Fibroblast of skin of right biceps (primary cell): ENCODE measurements at places on chromosomes 2 and 18.
A peak's percentile ranks its signal among the peaks of the same experiment; 100 is the strongest.

DNA sequence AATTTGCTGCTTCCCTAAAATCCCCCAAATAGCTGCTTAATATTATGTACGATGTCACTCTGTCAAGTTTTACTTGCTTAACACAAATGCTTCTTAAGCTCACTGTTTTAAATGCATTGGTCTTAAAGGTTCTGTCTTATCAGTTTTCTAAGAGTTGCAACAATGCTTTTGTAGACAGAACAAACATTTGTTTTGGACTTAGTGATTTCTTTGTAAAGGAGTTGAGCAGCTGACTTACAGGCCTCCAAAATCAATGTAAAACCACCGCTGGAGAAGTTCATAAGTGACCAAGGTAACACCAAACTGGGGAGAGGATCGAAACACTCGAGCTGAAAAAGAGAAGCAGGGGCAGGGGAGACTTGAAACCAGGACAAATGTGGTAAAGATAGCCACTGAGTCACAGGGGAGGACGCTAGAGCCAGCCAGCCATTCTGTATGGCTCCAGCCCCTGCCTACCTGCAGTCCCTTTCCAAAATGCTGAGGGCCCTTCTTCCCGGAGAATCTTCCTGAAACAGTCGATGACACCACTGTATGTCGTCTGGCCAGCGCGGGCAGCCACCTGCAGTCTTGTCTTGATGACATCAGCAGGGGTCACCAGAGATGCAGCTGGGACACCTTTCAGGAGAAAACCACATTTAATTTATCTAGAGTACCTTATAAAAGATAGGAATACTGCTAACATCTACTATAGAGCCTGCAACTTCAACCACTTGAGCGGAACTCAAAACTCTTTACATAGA lies 100.2 kb downstream of the DYNC1I2 start:
- DNase-seq, result no peak

- peak; percentile 80 for DNase-seq
These were observed 7.4 kb upstream of the MBOAT2 start for GRCh38 chr2:9010866-9011265.

GRCh38 chr18:25066516-25066915 lies 285.4 kb downstream of the ZNF521 start:
- DNase-seq, result peak; percentile 23

DNA sequence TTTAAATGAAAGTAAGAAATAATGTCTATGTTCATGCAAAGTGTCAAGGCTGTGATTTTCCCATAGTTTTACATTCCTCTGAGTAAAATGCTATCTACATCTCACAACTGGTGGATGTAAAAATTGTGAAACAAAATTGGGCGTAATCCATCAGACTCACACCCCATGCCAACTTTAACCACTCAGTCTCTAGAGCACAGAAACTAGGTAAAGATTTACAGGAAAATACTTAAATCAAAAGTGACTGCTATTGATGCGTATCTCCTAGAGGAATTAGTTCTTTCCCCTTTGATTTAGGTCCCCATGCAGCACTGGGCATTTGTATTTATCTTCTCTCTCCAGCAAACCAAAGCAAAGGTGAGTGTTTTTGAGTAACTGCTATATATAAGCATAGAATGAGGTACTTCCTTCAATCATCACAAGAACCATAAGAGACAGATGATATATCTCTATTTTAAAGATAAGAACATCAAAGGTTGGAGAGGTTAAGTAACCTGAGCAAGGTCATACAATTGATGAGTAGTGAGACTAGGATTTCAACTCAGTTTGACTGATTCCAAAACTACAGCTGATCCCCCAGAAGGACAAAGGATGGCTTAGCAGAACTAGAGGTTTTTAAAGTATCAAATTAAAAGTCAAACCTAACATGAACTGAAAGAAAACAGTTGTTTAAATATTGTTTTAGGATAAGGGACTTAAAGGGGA lies 594.0 kb upstream of the ACVR2A start:
- no peak for DNase-seq

DNA sequence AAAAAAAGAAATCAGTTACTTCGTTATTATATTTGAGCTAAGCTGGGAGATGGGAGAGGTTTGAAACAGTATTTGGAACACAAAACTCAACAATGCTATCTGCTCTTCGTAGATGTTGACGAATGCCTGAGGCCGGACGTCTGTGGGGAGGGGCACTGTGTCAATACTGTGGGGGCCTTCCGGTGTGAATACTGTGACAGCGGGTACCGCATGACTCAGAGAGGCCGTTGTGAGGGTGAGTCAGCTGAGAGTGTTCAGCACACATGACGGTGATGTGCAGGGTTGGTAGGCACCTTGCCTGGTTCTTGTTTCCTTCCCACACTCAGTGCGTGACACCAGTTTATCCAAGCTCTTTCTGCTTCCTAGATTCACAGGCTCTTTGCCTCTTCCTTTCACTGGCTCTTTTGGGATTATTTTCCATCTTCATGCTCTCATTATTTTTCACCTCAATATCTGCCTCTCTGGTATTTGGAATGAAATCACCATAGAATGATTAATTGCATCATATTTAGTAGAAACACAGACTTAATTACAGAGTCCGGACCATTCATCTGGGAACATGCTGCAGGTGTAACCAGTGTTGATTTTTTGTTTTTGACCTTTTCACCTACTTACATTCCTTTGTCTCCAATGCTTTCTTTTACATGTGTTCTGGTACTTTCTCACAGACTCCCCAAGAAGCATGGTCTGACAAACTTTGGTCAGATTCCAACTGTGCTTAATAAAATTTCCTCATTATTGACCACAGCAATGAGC lies 200.6 kb upstream of the RASGRP3 start:
- peak; percentile 73 for DNase-seq
